Upper lobe of right lung (tissue), 1 donor: ENCODE measurements at places on chromosomes 12 and 14.

GRCh38 chr14:104714681-104715080, 9.3 kb upstream of the ADSS1 start:
- no peak for DNase-seq

DNA sequence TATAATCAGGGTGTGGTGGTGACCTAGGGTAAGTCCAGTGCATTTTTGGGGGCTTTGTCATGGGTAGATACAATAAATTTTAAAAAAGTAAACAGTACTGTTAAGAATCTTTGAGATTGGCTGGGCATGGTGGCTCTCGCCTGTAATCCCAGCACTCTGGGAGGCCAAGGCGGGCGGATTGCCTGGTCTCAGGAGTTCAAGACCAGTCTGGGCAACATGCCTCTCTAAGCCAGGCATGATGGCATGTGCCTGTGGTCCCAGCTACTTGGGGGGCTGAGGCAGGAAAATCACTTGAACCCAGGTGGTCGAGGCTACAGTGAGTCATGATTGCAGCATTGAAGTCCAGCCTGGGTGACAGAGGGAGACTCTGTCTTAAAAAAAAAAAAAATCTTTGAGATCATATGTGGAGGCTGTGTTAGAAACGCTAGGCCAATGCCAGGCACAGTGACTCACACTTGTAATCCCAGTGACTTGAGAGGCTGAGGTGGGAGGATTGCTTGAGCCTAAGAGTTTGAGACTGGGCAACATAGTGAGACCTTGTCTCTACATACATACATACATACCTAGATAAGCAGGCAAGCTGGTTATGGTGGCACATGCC, 67.7 kb downstream of the PRKCH start:
- DNase-seq, result no peak

GRCh38 chr12:108302403-108303311, 36.5 kb downstream of the CMKLR1 start:
- DNase-seq, result peak; percentile 76

DNA sequence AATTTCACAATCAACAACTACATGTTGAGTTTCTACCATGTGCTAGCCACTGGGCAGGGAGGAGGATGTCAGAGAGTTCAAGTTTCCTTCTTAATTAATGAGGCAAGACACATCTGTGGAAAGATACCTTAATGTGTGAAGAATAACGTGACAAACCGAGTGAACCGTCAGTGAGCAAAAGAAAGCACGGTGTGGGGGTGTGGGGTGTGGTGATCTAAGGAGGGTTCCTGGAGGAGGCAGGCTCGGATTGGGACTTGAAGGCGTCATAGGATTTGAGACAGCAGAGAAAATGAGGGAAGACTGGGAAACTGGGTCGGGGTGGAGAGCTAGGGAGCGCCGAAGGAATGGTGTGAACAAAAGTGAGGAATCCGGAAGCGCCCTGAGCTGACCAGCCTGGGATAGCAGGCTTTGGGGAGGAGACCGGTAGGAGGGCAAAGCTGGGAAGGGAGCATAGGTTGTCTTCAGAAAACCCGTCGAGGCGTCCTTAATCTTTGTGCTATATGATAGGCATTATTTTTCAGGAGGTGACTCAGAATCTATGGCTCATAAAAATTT, 22.3 kb downstream of the GALNT8 start:
- DNase-seq, result no peak

DNA sequence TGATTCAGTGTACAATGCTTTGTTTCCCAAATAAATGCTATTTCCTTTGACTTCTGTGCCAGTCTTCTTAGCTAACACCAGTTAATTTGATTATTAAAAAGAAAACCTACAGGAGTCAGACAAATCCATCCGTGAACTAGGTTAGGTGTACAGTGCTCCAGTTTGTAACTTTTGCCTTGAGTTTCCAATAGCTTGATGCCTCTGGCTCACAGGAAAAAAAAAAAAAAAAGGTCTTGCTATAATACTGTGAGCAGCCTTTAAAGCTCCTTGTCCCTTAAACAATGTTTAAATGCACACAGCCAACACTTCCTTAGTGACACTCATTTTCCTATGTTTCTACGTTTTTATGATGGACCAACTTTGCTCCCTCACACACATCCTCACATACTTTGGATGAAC, 71.8 kb upstream of the TMX1 start:
- DNase-seq, result no peak
